ENCODE measurements at places on chromosomes 1 and 21.

GRCh38 chr1:233879841-233880240 is 24.6 kb upstream of the SLC35F3 start:
- ATAC-seq, result no peak

DNA sequence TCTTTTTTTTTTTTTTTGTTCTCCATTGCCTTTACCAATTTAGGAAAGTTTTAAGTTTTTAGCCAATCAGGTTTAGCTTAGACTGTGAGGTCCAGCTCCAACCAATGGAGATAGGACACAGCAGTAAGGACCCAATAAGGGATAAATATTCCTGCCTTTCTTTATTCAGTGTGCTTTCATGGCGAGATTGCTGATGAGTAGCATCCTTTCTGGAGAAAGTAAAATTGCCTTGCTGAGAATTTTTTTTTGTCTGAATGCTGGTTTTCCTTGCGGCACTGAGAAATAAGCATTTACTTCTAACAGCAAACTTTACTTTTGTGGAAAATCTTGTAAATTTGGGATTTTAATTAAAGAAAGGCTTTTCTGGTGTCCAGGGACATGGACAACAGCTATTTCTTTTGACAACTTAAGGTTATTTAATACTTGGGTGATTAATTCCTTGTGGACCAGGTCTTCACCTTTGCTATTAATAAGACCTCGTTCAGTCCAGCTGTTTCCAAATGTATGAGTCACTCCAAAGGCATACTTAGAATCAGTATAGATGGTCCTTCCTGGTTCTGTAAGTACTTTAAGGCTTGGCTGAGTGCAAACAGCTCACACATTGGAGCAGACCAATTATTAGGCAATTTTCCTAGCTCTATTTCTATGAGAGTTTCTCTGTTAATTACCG is 54.1 kb downstream of the SERINC2 start:
- ATAC-seq, result peak; percentile 51

- no peak for ATAC-seq
These were observed 20.7 kb downstream of the ITGB2 start for GRCh38 chr21:44899768-44900558.

DNA sequence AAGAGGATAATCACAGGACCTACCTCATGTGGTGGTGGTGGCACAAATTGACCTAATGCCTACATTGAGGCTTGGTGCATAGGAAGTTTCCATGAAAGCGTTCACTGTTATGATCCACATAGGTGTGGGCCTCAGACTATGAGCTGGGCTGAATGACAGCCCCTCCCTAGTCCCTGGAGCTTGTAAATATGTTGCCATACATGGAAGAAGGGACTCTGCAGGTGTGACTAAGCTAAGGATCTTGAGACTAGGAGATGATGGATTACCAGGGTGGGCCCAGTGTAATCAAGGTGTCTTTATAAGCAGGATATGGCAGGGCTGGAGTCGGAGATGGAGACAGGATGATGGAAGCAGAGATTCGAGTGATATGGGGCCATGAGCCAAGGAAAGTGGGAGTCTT is 31.0 kb upstream of the KCNE1 start:
- ATAC-seq, result no peak

DNA sequence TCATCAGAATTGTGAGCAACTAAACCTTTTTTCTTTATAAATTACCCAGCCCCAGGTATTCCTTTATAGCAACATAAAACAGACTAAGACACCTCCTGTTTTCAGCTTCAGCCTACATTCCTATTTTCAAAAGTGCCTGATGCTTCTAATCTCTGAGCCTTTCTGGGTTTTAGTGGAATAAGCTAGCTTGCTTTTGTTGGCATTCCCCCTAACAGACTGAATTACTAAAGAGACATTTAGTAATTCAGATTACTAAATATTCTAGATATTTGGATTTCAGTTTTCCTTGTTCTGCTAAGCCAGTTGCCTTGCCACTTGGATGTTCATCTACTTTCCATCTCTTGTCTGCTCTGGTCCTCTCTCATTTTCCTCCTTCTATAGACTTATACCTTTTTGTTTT is 10.5 kb upstream of the GNG12 start:
- no peak for ATAC-seq

DNA sequence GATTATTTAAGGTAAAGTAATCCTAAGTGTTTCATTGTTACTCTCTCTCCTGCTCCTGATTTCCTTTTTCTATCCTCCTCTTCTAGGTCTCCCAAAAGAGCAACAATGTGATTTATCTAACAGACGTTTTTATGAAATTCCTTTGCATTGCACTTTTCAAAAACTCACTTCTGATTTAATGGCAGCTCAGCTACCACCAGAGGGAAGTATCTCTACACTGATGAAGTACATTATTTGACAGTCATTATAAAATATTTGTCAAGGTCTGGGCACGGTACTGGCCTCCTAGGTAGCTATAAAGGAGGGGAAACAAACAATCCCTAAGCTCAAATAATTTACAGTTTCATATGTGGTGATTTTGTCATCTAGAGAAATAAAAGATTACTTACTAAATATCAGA is 15.6 kb downstream of the TMPRSS15 start:
- no peak for ATAC-seq

All from esophagus mucosa (tissue), 1 donor.